ENCODE measurements at places on chromosomes 4 and X. TPM values are rescaled to one million over a fixed set of nuclear protein-coding genes. Genes with fewer than 3 reads are reported as not detected.

DNA sequence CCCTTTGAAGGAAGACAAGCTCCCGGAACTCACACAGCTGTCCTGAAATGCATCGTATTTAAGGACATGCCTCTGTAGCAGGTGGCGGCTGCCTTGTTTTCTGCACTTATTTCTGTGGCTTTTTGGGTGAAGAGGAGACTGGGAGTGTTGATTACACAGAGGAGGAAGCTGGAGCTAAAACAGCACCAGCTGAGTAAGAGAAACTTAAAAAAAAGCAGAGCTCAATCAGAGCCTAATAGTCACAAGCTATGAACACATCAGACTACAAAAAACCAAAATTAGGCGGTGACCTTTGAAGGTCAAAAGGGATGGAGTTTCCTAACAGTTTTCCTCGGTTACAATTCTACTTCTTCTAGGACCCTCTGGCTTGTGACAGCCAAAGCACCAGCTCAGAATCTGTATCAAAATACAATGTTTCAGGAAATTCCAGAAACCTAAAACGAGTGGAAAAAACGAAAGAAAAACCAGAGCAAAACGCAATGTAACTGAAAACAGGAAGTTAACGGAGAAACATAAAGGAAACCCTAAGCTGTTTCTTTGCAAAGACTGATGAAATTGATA, 13.5 kb downstream of the PRKX start:
- DNase-seq, result no peak

- no peak for DNase-seq
Measured at GRCh38 chr4:162401021-162401420, 237.2 kb upstream of the FSTL5 start.

DNA sequence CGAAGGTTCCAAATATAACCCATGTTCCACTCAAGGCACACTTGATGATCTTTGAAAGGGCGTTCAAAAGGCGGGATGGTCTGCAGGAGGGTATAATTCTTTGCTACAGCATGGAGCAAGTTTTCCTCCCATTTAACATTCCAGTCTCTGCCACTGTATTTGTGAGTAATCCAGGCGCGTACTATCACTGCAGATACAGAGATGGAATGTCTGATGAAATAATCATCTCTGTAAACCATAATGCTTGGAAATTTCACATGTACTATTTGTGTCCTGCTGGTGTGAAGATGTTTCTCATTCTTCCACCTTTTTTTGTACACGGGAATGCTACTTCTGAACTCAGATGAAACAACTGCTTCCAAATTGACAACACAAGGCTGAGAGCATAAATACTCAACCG, 15.5 kb downstream of the SEL1L3 start:
- no peak for DNase-seq

DNA sequence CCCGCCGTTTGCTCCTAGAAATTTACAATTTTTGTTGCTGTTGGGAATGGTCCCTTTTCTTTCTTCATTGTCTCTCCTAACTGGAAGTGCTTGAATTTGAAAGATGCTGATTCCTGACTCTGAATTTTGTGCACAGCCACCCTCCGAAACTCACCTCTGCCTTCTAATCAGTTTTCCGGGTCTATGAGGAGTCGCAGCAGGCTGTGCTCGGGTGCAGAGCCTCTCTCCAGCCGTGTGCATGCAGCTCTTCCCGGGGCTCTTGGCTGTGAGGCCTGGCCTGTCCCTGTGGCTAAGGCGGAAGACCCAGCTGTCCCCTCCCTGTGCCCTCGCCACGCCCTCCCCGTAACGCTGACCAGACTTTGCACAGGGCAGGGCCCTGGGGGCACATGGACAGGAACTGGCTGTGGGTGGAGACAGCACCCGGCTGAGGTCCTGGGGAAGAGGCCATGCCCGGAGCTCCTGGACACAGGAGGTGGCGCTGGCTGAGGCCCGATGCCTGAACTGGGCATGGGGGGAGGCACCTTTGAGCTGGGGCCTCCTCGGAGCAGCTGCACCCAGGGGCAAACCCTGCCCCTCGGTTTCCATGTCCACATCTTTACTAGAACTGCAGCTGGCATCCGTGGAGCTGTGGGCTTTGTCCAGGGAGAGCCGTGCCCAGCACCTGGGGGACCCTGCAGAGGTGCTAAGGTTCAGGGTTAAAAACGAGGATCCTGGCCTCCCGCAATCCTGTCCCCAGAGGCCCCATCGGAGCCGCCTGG, 32.6 kb upstream of the SPON2 start:
- peak; percentile 90 for DNase-seq

GRCh38 chrX:10949541-10949940, 161.6 kb upstream of the HCCS start:
- DNase-seq, result no peak

DNA sequence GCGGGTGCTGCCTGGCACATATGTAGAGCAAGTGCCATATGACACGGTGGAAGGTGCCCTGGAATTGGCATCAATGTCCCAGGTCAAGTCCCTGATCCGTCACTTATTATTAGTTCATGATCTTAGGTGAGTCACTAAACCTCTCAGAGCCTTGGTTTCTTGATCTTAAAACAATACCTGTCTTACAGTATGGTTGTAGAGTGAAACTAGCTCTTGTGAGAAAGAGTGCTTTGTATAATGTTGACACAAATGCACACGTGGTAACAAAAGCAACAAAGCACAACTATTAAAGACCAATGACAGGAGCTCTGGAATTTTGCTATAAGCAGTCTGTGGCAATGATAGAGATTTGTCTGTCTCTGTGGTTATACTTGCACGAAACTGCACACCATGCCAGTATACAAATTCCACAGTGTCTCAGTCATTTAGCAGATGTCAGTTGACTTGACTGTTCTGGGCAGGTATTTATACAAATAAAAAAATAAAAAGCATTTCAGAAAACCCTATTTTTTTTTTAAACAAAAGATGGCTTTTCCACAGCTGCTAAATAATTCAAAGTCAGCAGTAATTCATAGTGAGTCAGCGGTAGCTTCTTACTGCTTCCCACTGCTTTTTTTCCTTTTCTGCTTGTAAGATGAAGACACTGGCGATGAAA, 19.7 kb upstream of the ACSL1 start:
- DNase-seq, result no peak

Gene PIN4
- total RNA-seq, result 12.4 TPM

Gene GC
- total RNA-seq, result not detected

Gene GPR119
- total RNA-seq, result not detected
